ENCODE measurements at places on chromosomes 1 and 21.

DNA sequence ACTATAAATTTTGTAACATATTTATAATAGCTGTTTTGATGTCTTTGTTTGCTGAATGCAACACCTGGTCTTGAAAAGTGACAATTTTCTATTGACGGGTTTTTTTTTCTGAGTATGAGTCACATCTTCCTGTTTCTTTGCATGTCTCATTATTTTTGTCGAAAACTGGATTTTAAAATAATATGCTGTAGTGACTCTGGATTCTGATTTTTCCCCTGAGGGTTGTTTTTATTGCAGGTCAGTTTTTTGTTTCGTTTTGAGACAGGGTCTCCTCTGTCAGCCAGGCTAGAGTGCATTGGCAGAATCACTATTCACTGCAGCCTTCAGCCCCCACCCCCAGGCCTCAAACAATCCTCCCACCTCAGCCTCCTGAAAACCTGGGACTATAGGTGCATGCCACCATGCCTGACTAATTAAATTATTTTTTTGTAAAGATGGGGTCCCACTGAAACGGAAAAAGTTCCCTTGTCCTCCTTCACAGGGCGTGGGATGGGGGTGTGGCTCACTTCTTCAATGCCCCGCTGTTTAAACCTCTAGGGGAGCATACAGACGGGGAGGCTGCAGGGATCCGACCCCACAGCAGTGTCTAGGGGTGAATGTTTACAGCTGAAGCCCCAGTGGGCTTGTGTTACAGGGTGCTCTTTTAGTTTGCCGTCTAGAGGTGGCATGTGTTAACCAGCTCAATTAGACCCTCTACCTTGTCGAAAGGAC is 11.3 kb upstream of the PPIE start:
- no peak for DNase-seq

GRCh38 chr1:196690582-196690981 is 38.7 kb downstream of the CFH start:
- no peak for DNase-seq

- peak; percentile 3 for DNase-seq
Measured at GRCh38 chr1:26225033-26225831, 8.8 kb upstream of the CEP85 start.

DNA sequence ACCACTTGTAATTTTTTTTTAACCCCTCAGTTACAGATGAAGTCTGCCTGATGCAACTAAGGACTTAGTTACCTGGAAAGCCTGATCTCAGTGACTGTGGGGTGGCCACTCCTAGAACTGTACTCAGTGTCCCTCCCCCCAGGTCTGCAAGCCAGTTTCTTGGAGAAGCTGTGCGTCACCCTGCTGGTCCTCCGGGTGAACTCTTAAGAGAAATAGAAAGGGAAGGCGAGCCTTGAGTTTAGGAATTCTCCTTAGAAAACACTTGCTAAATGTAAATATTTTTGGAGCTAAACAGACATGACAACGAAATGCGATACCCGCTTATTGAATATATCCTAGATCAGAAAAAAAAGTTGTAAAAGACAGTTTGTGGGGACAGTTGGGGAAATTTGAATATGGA is 730 bp downstream of the SLC16A4 start:
- no peak for DNase-seq

DNA sequence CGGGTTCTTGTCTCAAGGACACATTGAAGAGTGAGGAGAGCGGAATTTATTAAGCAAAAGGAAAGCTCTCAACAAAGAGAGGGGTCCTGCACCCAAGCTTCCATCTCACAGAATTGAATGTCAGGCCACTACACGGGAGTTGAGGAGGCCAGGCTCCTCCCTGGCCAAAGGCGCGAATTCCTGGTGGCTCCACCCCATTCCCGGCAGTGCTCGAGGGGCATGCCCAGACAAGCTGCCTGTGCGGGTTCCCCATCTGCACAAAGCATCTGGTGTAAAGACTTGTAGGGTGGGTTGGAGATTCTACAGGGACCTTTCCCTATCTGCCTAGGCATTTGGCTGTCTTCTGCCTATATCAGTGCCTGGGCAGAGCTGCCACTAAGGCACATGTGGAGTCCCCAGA is 648.5 kb upstream of the PKN2 start:
- DNase-seq = no peak

GRCh38 chr1:156114101-156114918 is at the start of gene LMNA:
Gene LMNA (plus strand): TSS chr1:156114711. CDS start chr1:156114919, 208 bp downstream.
- peak; percentile 78 for DNase-seq

GRCh38 chr1:206101351-206102045 is 15.7 kb downstream of the AVPR1B start:
- no peak for DNase-seq

- no peak for DNase-seq
Measured at GRCh38 chr1:103561643-103562395, 9.6 kb upstream of the AMY2B start.

DNA sequence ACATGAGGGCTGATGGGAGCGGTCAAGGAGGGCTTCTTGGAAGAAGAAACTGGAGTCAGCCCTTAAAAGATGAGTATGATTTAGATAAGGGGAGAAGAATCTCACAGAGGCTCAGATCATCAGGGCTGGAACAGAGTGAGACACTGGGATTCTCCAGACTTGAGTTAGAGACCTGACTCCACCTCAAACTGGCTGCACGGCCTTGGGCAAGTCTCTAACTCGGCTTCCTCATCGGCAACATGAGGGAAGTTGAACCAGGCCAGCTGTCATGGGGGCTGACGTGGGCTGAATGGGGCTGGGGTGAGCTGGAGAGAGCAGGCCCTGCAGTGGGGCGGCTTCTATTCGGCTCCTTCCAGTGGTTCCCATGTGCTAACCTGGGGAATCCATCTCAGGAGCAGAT is 2.5 kb downstream of the C1QC start:
- no peak for DNase-seq

DNA sequence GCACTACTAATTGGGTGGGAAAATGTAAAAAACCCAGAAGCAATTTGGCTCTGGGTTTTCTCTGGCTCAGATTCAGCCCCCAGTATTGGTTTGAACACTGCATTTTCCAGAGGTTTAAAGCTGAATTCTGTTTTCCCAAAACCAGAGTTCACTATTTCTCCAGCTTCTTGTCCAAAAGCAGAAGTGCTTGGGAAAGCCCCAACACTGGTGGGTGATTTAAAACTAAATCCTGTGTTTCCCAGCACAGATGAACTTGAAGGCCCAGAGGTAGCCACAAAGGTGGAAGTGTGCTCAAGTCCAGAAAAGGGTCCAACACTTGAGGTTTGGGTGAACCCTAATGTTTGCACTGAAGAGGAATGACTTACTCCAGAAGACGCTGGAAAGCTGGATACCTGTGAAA is 678 bp downstream of the MCM3AP start:
- no peak for DNase-seq

Measured in activated T-cell treated with anti-CD3 and anti-CD28 coated beads for 4 hours (primary cell).